ENCODE measurements at places on chromosomes 11 and 22. TPM values are rescaled to one million over a fixed set of nuclear protein-coding genes. Genes with fewer than 3 reads are reported as not detected.

ALDH3B1 gene
- not detected for total RNA-seq

OTOG gene
- not detected for total RNA-seq

DNA sequence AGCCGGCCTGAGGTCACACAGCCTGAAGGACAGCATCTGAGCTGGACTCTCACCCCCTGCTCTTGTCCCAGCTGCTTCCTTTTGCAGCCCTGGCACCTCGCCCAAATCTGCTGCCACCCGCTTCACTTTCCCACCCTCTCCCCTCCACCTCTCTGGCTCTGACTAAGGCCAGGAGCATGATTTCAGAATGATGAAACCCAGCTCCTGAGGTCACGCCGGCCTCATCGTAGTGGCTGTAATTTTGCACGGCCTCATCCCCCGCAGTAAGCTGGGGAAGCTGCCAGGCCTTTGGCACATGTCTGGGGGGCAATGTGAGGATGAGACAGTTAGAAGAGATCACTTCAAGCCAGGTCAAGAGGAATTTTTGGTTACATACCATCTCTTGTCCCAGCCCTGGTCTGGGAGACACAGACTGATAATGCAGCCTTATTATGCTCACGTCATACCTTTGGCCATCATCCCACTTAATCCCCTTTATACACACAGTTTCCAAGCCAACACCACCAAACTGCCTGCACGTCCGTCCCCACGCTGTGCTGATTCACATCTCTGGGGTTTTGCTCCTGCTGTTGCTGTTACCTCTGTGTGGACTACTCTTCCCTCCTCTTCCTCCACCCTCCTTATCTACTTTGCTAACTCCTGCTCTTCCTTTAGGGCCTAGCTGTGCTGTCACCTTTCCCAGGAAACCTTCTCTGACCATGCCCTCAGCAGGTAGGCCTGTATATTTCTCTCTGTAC is 58.1 kb downstream of the CHRDL2 start:
- H3K27me3 ChIP-seq: no peaks in the 10 kb centered on the region
- H3K4me1 ChIP-seq: no peaks in the 10 kb centered on the region
- no peaks in the 10 kb centered on the region for H3K36me3 ChIP-seq

- no peaks in the 10 kb centered on the region for H3K36me3 ChIP-seq
- no peaks in the 10 kb centered on the region for H3K27me3 ChIP-seq
- H3K27ac ChIP-seq: no peak overlapping the region
- no peaks in the 10 kb centered on the region for H3K4me1 ChIP-seq
- H3K4me3 ChIP-seq: no peak overlapping the region
Observed at GRCh38 chr22:47564651-47565434, 802.4 kb downstream of the TBC1D22A start.

- H3K36me3 ChIP-seq: peaks cover 17% of the 10 kb centered on the region
- peak overlapping the region; percentile 73 for H3K4me3 ChIP-seq
- peaks cover 52% of the 10 kb centered on the region for H3K27me3 ChIP-seq
- peak overlapping the region; percentile 54 for H3K27ac ChIP-seq
- peaks cover 31% of the 10 kb centered on the region for H3K4me1 ChIP-seq
Observed at GRCh38 chr11:75430714-75431532, 2.1 kb downstream of the KLHL35 start.

DNA sequence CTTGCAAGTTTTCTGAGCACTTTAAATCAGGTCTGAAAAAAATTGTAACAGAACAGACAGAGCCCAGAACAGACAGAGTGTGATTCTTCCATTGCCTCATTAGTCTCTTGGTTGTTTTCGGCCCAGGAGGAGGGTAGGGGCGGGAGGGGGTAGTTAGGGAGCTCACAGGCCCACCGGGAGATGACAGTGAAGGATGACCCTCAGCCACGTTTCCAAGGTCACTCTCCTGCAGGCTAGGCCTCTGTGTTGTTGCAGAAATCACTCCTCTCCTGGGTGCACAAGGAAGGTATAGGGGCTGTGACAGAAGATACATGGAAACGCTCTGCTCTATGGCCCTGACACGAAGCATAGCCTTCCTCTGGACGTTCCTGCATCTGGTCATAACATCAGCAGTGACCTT is 69.3 kb downstream of the ABTB2 start:
- no peak overlapping the region for H3K27ac ChIP-seq
- DNase-seq: no peak
- no peaks in the 10 kb centered on the region for H3K4me1 ChIP-seq
- H3K4me3 ChIP-seq: no peak overlapping the region
